ENCODE measurements at places on chromosomes 2 and 18.

- DNase-seq, result no peak
Observed at GRCh38 chr18:9401176-9401575, 66.6 kb downstream of the TWSG1 start.

- DNase-seq, result no peak
Observed at GRCh38 chr18:8307960-8308359, 301.3 kb upstream of the RAB12 start.

- no peak for DNase-seq
Observed at GRCh38 chr2:140117386-140117785, 1337.2 kb upstream of the NXPH2 start.

DNA sequence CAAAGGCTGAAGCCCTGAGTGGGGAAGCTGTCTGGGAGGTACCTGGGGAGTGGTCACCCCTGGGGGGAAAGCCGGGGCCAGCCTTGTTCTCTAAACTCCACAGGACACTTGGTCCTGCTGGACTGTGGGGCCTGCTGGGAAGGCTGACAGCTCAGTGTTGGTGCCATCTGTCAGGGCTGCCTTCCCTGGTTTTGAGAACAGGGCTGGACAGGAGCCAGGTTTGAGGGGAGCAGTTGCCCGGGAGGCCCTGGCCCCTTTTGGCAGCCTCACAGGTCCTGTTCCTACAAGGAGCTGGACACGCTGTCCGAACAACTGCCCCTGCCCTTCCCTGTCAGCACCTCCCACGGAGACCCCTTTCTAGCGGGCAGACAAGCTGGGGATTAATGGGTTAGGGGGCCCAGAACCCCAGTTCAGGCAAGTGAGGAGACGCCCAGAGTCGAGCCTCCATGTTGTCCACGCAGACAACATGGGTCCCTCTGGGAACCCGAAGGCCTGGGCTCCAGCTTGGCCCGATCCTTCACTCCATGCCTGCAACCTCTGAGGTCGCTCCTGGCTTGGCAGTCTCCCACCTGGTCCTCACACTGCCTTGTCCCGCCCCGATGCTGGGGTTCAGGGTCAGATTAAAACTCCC lies 40.8 kb downstream of the ATOH8 start:
- DNase-seq, result peak; percentile 24

- no peak for DNase-seq
Observed at GRCh38 chr18:7879717-7880116, 312.6 kb downstream of the PTPRM start.

- no peak for DNase-seq
Observed at GRCh38 chr2:237341872-237342271, 72.1 kb downstream of the COL6A3 start.

- peak; percentile 78 for DNase-seq
Observed at GRCh38 chr2:217906798-217907197, 96.0 kb downstream of the TNS1 start.

GRCh38 chr2:9032536-9033255 lies 29.2 kb upstream of the MBOAT2 start:
- DNase-seq, result no peak
